Posterior vena cava (tissue), 2 donors: ENCODE measurements at places on chromosomes 4 and X. TPM values are rescaled to one million over a fixed set of nuclear protein-coding genes. Genes with fewer than 3 reads are reported as not detected.
A peak's percentile ranks its signal among the peaks of the same experiment; 100 is the strongest.

Gene SSX3
- not detected for total RNA-seq

Gene ANXA3
- total RNA-seq, result 13.8 TPM

DNA sequence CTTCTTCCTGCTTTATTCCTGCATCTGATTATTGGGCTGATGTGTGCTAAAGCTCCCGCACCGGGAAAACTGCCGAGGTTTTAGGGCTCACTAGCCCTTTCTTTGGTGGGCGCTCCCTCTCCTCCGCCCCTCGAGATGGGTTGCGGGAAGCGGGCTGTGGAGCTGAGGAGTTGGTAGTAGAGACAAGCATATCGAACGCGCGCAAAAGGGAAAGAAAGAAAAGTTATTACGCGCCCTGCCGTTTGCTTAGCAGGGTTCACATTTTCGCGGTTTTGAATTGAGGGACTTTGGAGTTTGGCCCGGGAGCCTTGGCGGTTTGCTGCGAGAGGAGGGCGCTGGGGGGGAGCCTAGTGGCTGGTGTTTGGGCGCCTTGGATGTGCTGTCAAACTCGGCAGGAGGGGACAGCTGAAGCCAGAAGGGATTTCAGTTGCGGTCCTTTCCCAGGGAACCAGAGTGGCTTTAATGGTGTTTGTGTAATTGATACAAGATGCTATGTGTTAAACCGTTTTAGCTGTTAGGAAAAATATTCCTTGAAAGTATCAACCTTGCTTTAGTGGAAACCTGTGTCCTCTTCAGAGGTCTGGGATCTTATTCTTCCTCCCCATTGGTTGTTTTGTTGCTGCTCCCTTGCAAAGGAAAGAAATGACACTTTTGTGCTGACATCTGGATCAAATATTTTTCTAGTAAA, 1.1 kb downstream of the GAB1 start:
- peak; percentile 86 for DNase-seq

DNA sequence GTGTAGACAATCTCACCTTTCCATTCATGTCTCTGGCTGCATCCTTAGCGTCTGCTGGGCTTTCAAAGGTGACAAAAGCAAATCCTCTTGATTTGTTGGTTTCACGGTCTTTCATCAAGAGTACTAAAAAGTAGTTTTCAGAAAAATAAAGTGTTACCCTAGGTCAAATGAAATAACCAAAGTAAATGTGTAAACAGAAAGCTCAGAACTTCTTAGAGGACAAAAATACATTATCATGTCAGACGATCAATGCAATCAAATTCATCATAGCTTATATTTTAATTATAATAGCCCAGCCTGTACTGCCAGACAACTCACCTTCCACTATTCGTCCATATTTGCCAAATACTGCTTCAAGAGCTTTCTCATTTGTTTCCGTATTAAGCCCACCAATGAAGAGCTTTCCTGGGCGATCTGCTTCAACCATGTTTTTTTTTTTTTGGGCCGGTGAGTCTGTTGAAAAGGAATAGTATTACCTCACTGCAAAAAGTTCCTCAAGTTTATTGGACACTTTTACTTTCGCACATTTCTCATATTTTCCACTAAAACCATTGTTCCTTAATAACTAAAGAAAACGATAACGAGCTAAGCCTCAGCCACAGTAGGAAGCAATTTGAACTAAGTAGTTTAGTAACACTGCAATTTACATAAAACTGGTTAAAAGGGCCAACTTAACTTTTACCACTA, 1.4 kb downstream of the RBMX start:
- no peak for DNase-seq

- no peak for DNase-seq
These were observed 28.2 kb downstream of the JADE1 start for GRCh38 chr4:128837679-128838078.

Gene NUDT9
- total RNA-seq, result 18.9 TPM

Gene CTPS2
- 10.9 TPM for total RNA-seq

- DNase-seq, result no peak
These were observed 43.2 kb downstream of the ANOS1 start for GRCh38 chrX:8688776-8689175.

- no peak for DNase-seq
These were observed 442.8 kb downstream of the BCOR start for GRCh38 chrX:39654952-39655351.

DNA sequence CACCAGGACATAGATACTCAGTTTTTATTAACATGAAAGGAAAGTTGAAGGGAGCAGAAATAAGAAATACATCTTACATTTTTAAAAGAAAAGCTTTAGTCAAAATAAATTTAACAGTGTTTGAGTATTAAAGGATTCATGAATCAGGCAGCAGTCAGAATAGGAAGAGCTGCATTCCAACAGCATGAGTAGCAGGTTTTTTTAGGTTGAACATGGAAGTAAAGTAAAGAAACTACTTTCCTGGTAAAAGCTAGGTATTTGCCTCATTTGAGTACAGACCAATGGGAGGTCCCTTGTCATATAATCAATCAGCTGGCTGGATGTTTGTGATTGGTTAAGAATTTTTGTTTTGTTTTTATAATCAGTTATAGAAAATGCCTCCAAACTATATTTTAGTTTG, 645.9 kb upstream of the INTU start:
- DNase-seq, result no peak

DNA sequence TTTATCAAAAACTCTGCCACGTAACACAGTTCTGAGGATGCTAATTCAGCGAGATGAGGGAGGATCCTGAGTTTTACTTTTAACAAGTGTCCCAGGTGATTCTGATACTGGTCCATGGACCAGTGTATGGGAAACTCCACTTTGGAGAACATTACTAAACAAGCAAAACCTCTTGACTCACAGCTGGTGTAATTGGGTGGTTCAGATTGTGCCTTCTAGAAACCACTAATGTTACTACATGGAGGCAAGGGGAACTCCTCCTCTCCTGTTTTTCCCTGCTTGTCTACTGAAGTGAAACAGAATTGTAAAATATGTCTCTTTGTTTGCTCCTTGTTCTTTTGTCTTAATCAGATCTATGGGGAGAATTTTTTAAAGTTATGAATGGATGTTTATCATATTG, 62.6 kb downstream of the FRAS1 start:
- no peak for DNase-seq

Gene GYPA
- not detected for total RNA-seq

DNA sequence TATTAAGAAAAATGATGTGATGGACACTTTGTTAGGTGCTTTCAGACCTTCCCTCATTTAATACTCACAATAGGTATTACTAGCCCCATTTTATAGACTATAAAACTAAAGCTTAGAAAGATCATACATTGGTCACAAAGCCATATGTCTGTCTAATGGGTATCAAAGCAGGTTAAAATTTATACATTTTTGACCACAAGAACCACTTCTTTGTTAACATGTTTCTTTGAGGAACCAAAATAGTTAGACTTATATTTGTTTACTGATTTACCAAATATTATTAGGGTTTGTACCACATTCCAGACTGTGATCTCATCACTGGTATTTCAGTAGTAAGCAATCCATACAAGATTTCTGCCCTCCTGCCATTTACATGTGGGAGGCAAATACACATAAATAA, 363.3 kb downstream of the NAF1 start:
- no peak for DNase-seq

DNA sequence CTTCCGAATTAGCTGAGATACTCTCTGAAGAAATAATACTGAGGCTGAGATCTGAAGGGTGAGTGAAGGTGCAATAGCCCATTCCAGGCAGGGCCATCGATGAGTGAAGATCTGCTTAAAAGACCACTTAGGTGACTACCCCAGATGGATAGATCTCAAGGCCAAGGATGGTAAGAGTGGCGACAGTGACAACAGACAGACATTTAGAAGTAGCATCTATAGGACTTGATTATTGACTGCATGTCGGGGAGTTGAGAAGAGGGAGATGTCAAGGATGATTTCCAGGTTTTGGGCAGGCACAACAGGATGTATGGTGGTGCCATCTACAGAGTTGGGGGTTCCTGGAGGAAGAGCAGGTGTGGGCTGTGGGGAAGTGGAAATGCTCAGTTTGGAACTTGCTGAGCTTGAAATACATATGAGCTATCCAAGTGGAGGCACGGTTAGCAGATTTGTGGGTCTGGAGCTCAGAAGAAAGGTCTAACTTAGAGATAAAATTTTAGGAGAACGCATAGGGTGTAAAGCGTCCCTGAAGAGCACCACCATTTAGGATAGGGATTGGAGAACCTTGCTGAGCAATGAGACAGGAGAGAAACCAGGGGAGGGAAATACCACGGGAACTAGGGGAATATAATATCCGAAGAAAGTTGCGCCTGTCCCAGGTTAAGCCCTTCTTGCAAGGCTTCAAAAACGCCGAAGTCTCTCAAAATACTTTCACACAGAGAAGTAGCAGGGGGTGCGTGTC, 688 bp downstream of the UFSP2 start:
- no peak for DNase-seq
